GM13976 (cell line): ENCODE measurements at places on chromosomes 6 and 20.

DNA sequence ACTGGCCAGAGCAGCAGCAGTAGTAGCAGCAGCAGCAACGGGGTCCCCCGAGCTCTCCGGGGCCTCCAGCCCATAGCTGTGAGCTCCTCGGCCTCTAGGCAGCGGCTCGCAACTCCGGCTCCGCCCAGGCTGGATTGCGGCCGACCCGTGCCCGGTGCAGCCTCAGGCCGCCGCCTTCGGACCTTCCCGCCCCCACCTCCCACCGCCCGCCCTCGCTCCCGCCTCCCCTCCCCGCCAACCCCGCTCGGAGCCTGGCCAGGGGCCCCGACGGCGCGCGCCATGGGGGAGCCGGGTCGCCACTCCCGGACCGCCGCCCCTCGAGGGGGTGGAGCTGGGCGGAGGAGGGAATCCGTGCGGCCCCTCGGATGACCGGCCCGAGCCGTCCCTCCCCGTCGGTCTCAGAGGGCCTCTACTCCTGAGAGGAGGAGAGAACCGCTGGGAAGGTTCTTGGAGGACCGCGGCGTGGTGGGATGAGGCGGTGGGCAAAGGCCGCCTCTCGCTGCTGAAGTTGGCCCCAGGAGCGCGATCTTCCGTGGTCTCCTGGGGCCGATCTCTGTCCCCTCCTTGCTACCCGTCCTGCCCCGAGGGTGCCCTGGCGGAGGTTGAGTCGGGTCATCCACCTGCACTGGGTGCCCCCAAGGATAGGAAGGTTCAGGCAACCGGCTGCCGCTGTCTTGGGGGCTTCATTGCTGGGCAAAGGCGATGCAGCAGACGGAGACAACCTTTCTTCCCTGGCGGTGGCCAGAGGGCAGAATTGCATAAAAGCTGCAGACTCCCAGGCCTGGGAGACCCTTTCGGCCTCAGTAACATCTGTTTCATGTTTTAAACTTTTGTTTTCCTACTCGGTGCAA, at the start of gene ADAM33:
Gene ADAM33 (minus strand): TSS at position 80 of the 851 bp plus-strand sequence. CDS start 6 bp downstream, at position 74.
- DNase-seq, result no peak

- no peak for DNase-seq
Measured at GRCh38 chr6:143614235-143614634, 63.5 kb upstream of the PHACTR2 start.

- DNase-seq, result no peak
Measured at GRCh38 chr20:25037288-25038102, 20.4 kb downstream of the ACSS1 start.

GRCh38 chr6:23529902-23530301, 596.1 kb upstream of the NRSN1 start:
- DNase-seq, result no peak

DNA sequence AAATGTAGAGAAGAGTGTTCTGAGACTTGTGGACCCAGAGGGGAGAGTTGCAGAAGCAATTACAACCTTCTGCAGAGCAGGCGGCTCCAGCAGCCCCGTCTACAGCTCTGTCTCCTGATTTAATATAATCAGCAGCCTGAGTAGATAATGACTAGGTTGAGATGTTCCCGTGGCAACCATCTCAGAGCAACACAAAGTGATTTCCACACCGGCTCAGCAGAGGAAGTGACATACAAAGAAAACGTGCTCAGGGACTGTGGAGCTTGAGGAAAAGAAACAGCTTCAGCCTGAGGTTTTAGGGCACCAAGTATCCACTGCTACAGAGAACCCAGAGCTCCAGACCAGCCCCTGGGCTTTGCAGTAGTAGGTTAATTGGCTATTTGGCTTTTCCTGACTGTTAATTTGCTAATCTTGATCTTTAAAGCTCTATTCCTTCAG, 136.4 kb downstream of the MTFR2 start:
- no peak for DNase-seq

GRCh38 chr6:47047479-47048407, 5.6 kb upstream of the ADGRF1 start:
- peak; percentile 32 for DNase-seq

DNA sequence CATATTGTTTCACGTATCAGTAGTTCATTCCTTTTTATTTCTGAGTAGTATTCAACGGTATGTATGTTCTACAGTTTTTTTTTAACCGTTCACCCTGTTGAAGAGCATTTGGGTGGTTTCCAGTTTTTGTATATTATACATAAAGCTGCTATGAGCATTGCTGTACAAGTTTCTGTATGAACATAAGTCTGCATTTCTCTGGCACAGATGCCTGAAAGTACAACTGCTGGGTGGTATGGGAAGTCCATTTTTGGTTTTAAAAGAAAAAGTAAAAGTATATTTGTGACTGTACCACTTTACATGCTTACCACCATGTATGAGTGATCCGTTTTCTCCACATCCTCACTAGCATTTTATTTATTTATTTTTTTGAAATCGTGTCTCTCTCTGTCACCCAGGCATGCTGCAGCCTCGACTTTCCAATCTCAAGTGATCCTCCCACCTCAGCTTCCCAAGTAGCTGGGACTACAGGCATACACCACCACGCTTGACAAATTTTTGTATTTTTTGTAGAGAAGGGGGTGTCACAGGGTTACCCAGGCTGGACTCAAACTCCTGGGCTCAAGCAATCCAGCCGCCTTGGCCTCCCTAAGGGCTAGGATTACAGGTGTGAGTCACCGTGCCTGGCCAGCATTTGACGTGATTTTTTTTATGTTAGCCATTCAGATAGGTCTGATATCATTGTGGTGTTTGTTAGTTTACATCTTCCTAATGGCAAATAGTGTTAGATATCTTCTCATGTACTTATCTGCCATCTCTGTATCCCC, 11.0 kb upstream of the SIM1 start:
- no peak for DNase-seq

DNA sequence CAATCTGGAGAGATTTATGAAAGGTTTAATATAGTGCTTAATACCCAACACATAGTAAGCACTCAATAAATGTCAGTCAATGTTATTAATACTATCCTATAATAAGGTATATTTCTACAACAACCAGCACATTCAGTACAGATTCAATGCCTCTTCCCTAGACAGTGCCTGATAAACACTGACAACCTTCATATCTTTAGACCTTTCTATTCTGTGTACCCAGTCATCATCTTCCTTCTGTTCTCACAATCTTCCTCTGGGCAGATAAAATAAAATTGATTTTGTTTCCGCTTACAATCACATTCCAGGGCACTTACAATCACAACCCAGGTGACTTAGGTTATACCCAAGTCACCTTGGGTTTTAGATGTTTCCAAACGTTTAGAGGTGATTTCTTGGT, 11.0 kb upstream of the LOC128125822 start:
- DNase-seq, result no peak

- no peak for DNase-seq
Measured at GRCh38 chr6:12077021-12077710, 65.1 kb downstream of the HIVEP1 start.

GRCh38 chr6:21468461-21468860, 125.1 kb upstream of the SOX4 start:
- DNase-seq, result no peak

- no peak for DNase-seq
Measured at GRCh38 chr6:142416179-142416578, 114.4 kb downstream of the ADGRG6 start.

DNA sequence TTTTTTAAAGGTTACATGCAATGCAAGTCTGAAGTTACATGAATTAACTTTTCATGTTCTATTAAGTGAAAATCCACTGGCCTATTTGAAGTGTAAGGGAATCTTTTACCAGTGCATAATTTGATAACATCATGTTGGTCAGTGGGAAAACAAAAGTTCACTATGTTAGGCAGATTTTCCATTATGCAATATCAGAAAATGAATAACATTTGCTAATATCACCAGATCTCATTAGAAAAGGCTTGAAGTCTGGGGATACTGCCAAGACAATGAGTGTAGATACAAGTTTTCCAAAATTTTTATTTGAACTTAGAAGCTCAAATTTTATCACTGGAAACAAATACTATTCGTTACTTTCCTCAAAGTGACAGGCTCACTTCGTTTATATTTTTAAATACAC, 296.4 kb upstream of the CDH4 start:
- no peak for DNase-seq

GRCh38 chr6:135851442-135852271, at the start of gene PDE7B:
Gene PDE7B, plus strand, starts transcription at chr6:135851701.
- DNase-seq, result peak; percentile 58

- no peak for DNase-seq
Measured at GRCh38 chr20:37396416-37397075, 50.6 kb downstream of the SRC start.

GRCh38 chr6:97100696-97101095, 176.2 kb downstream of the KLHL32 start:
- no peak for DNase-seq

- no peak for DNase-seq
Measured at GRCh38 chr6:91135406-91136103, 548.7 kb upstream of the MAP3K7 start.

- no peak for DNase-seq
Measured at GRCh38 chr6:45707176-45707575, 308.5 kb downstream of the CLIC5 start.

DNA sequence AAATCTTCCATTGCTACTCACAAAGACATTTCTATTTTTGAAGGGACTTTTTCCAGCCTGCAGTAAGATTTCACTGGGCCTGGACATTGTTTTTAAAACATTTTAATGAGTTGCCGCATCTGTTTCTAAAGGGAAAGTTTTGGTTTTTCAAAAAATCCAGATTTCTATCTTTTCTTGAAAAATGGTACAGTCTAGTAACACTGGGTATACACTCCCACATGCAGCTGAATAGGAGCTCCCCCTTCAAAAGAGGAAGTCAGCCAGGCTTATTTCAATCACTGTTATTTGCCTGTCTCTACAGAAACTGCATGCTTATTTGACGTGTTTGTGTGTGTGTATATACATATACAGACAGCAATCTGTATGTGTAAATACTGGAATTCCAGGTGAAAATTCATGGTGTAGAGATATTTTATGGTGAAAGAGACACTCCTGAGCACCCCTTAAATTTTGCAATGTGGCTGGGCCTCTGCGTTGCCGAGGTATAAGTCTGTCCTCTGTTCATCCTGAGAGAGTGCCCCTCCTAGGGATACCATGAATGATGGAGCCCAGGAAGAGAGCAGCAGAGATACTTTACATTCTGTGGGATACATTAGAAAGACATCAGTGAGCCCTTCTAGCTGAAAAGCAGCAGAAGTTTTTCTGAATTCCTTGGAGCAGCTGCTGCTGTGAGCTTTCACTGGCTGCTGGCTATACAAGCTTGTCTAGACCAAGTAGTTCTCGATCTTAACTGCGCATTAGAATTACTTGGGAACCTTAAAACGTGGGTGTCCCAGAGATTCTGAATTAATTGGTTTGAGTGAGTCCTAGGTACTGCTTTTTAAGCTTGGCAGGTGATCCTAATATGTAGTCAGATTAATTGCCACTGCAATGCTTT, 12.0 kb upstream of the ABRACL start:
- peak; percentile 51 for DNase-seq

DNA sequence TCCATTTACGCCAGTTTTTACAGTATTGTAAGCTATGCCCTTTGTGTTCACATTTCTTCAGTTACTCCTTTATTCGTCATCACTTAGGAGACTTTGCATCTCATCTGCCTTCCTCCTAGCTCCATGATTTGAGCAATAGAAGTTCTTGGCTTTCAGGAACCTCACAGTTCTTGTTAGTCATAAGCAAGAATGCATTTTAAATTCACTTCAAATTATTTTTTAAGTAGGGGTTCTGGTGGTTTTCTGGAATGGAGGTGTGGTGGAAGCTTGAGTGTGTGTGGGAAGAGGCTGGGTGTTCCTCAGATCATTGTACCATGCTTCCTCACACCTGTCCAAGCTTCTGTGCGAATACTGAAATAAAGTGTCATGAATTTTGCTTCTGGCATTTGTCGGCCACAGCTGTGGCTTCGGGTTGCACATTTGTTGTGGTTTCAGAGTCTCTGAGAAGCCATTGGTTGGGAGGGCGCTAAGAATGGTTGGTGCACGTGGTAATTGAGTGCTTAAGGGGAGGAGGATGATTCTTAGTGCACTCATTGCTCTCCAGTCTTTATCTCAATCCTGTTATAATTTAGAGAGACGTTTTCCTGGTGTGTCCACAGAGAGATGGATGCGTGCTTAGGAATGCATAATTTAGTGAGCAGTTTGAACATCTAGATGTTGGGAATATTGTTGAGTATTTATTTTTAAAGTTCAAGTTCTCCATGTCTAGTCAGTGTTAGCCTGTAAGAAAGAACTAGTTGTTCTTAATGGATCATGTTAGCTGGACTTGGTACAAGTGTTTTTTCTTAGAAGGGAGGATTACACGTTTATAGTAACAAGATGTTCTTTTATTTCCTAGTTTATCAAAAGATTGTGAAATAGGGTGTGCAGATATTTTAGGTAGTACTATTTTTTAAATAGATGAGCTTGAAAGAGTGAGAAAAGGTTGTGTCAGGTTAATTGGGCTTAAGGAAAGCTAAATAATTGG, 31.9 kb downstream of the FOXO3 start:
- peak; percentile 48 for DNase-seq

DNA sequence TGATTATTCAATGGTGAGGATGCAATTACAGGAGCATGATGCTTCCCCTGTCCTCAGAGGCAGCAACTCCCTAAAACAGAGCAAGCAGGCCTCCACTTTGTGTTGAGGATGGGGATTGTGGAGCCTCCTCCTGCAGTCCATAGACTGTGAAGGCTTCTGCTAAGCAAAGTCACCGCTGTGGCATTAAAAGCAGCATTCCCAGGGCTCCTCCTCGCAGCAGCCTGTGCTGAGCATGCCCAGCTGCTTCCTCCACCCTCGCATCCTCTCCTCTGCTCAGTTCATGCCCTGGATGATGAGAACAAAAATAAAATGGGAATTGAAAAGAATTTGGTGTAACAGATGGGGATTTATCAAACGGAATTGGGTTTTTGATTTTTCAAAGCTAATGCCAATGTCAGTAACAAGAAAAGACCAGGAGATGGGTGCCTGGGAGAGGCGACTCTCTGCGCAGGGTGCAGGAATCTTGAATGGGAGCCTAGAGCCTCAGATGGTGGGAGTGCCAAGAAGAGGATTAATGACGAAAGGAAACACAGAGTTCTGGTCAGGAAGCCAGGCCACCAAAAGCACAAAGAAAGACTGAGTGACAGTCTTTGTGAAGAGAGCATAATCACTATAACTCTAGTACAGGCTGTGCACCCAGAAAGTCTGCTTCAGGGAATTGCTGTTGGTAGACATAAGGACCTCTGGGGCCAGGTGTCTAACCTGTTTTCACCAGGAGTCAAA, 347.6 kb downstream of the TPBG start:
- DNase-seq, result no peak

DNA sequence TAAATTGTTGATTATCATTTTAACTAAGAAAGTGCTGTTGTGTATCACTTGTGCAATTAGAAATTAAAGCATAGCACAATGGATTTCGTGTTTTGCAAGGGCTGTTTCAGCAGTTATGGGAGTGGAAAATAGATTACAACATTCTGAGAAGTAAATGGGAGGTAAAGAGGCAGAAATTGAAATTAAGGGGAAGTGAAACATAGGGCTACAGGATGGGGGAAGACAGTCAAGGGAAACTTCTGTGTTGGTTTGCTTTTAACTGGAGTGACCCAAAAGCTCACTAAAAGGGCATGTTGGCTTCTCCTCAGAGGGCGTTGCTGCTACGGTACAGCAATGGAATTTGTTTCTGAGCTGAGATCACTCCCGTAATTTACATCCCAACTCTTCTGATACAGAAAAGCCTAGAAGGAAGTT, 147.5 kb downstream of the BCAS1 start:
- DNase-seq, result peak; percentile 60

GRCh38 chr6:69098910-69099309, 463.8 kb downstream of the ADGRB3 start:
- no peak for DNase-seq
